ENCODE measurements at places on chromosomes 4 and X. TPM values are rescaled to one million over a fixed set of nuclear protein-coding genes. Genes with fewer than 3 reads are reported as not detected.

- DNase-seq: no peak
These were observed 60.5 kb upstream of the ADAMTS3 start for GRCh38 chr4:72629540-72629939.

DNA sequence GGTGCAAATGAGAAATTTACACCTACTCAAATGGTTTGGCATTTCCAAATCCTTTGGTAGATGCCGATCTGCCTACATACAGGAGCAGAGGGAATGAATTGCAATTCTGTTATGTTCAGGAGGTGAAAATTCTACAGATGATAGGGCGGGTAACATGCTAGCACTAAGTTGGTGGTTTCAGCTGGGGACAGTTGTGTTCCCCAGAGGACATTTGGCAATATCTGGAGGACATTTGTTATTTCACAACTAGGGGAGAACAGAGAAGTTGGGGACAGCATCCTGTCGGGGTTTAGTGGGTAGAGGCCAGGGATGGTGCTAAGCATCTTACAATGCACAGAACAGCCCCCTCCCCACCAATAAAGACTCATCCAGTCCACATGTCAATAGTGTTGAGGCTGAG, 96.5 kb upstream of the PUDP start:
- no peak for DNase-seq

Gene AKAP14
- total RNA-seq: not detected

DNA sequence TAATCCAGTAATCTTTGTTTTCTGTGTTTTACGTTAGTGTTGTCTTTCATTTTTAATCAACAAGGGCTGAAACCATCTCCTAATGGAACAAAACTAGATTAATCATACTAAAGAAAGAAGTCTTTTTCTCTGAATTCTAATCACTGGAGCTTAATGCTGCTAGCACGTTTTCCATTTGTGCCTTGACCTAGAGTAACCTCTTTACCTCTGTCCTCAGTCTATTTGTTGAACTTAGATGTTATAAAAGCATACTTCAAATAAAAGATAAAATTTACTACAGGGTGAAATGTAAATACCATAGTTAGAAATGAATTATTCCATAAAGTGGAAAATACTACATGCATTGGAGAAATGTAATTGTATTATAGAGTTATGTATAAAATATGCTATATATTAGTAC, 207.1 kb downstream of the NKX6-1 start:
- DNase-seq: no peak

DNA sequence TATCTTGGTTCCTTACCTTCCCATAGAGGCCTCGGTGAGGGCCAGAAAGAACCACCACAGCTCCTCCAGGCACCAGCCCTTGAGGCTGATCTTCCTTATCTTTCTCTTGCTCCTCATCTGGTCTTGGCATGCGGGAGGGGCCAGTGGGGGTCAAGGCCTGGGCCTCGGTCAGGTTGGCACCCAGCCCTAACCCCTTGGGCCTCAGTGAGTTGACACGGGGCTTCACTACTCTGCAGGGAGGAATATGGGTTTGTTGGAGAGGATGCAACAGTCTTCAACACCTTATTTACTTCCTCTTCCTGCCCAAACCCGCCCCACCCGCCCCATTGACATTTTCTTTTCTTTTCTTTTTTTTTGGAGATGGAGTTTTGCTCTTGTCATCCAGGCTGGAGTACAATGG, 6.0 kb downstream of the GPKOW start:
- no peak for DNase-seq

DNA sequence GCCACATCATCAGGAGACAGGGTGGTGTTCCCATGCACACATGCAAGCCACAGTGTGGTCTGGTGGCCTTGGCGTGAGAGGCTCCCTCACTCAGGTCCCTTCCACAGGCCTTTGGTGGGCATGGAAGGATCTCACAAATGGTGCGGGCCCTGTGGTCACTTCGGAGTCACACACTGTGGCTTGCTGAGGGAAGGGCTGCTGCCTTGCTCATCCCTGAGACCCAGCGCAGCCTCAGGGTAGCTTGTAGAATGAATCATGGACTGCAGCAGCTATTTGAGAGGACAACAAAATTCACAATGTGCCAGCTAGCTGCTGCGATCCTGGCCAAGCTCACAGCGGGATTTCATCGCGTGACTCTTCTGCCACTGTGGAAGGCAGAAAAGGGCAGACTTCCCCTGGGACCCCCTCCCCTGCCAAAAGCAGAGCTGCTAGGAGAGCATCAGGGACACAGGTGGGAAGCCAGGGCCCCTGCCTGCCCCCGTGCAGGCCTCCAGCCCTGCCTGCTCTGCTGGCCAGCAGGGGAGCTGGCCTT, 106.4 kb downstream of the ABLIM2 start:
- no peak for DNase-seq

DNA sequence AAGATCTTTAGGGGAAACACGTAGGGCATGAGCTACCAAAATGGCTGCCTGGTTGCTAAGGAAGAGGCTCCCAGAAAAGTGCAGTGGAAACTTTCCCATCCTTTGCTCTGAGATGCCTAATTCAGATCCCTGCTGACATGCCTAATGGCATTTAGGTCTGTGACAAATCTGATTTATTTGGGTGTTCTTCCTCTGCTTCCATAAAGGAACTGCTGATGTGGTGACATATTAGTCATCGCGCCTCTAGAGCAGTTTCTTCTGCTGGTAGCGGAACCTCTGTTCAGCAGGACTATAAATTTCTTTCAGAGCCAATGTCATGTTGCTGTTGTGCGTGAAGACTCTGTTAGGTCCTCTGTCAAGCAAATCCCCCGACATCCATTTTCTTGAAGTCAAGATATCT, 310.0 kb downstream of the PDHA2 start:
- DNase-seq: no peak

GRCh38 chr4:76206222-76206942, 7.2 kb downstream of the SCARB2 start:
- DNase-seq: no peak

DNA sequence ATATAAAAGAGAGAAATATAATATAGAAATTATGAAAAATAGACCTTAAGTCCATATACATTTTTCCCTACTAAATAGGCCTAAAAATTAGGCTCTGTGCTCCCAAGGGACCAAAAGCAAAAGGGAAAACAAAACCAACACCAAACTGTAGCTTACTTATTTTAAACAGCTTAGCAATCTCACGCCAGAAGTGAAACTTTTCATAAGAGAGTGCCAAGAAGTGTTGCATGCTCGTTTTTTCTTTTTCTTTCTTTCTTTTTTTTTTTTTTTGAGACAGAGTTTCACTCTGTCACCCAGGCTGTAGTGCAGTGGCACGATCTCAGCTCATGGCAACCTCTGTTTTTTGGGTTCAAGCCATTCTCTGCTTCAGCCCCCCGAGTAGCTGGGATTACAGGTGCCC, 250.4 kb downstream of the TMA16 start:
- no peak for DNase-seq

GRCh38 chr4:26426892-26427291, 63.4 kb downstream of the CCKAR start:
- DNase-seq: no peak

DNA sequence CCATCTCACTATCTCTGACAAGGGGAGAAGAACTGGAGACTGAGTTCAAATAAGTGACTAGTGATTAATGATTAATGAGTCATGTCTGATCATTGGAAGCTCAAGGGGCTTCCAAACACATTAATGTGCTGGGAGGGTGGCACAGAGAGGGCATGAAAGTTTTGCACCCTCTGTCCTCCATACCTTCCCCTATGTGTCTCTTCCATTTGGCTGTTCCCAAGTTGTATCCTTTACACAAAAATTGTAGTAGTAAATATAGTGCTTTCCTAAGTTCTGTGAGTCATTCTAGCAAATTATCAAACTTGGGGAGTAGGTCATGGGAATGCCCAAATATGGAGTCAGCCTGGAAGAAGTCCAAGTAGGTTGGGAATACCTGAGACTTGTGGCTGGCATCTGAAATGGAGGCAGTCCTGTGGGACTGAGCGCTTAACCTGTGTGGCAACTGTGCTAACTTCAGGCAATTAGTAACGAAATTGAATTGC, 4.1 kb upstream of the FAM200B start:
- DNase-seq: no peak

DNA sequence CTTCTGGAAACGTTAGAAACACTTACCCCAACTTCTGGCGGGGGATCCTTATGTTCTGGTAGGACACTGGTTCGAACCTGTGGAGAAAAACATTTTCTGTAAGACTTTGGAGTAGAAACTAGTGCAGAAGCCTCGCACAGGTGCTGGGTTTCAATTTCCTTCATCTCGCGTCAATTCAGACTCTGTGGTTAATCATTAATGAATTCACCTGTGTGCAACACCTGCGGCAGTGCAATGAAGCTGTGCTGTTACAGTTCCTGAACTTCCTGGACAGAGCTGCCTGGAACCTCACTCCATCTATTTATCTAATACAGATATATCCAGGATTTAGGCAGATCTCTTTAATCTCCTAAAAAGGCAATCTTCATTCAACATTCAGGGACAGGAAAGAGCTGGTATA, 531.4 kb downstream of the INPP4B start:
- no peak for DNase-seq

DNA sequence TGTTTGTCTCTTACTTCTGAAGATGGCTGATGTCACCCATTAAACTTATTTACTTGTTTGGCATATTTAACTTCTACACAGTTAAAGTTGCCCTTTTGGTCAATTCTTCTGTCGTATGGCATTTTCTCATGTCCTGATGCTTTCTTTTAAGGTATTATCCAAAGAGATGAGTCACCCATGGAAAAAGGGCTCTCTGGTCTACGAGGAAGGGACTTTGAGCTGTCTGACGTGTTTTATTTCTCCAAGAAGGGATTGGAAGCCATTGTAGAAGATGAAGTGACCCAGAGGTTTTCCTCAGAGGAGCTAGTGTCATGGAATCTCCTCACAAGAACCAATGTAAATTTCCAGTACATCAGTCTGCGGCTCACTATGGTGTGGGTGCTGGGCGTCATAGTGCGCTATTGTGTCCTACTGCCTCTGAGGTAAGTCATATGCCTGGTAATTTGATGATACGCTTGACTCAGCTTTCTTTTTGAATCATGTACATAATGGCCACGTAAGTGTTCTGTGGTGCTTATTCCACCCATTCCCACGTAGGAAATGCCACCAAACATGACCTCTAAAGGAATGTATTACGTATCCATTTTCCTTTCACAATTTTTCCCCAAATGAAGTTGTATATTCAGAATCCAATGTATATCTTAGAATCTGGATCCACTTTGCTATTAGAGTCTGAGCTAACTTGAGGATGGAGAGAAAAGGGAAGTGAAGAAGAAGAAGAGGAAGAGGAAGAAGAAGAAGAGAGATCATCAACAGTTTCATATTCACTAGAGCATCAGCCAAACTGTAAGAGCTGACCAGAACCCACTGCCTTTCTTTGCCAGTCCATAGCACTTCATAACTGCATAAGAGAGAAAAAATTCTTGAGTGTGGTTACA, 45.7 kb downstream of the GPAT3 start:
- DNase-seq: no peak

Gene TMEM271
- not detected for total RNA-seq

Gene H2BW2
- not detected for total RNA-seq

DNA sequence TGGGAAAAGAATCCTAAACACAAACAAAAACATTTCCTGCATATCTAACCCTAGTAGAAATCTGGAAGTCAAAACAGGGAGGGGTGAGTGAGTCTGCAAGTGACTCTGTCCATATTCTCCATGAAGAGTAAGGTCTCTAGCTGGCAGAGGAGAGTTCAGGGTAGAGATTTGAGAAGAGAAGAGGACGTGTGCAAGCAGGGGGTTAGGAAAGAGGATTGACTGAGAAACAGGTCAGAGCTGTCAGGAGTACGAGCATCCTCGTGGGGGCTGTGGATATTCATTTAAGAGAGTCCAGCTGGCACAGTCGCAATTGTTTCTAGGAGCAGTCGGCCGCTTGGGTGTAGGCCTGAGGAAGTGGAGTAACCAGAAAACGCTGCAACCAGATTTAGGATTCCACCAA, 27.9 kb downstream of the PROM1 start:
- DNase-seq: no peak

- no peak for DNase-seq
These were observed 760 bp downstream of the UGT8 start for GRCh38 chr4:114599231-114599902.

GRCh38 chr4:2432991-2433530, 14.3 kb downstream of the CFAP99 start:
- no peak for DNase-seq

DNA sequence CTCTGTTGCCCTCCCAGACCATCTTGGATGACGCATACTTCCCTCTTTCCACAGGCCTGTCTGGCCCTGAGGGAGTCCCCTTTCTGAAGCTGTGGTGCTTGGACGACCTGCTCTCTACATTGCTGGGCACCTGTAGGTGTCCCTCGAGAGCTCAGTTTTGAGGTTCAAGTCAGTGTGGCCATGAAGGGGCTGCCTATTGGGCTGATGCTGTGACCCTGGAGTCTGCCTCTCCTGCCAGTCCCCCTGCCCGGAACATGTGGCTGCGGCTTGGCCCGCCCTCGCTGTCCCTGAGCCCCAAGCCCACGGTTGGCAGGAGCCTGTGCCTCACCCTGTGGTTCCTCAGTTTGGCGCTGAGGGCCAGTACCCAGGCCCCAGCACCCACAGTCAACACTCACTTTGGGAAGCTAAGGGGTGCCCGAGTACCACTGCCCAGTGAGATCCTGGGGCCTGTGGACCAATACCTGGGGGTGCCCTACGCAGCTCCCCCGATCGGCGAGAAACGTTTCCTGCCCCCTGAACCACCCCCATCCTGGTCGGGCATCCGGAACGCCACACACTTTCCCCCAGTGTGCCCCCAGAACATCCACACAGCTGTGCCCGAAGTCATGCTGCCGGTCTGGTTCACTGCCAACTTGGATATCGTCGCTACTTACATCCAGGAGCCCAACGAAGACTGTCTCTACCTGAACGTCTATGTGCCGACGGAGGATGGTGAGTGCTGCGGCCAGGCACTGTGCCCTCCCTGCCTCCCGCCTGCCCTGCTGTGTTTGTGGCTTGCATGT, 3.0 kb downstream of the NLGN3 start:
- DNase-seq: no peak

DNA sequence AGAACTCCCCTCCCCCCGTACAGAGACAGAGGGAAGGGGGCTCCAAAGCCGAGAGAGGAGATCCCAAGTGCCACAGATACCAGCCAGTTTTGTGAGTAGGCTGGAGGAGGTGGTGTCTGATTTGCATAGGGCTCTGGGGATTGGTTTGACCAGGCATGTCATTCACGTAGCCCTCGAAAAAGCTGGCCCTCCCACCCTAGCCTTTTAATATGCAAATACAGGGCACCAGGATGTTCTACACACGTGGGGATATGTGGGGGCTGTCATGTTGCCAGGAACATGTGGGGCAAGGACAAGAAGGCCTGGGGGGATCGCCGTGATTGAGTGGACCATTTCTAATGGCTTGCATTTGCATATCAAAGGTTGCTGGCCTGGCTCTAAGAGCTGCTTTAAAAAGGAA, 272.9 kb downstream of the PPP1R2C start:
- no peak for DNase-seq

DNA sequence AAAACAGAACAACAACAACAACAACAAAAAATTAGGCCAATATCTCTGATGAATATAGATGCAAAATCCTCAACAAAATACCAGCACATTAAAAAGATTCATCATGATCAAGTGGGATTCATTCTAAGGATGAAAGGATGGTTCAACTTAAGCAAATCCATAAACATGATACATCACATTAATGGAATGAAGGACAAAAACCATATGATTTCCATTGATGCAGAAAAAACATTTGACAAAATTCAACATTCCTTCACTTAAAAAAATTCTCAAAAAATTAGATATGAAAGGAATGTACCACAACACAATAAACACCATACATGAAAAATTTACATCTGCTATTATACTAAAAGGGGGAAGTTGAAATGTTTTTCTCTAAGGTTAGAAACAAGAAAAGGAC, 103.3 kb downstream of the IL15 start:
- DNase-seq: no peak

Measured in pulmonary artery endothelial cell (primary cell).